ENCODE measurements at places on chromosomes 7 and 10.

DNA sequence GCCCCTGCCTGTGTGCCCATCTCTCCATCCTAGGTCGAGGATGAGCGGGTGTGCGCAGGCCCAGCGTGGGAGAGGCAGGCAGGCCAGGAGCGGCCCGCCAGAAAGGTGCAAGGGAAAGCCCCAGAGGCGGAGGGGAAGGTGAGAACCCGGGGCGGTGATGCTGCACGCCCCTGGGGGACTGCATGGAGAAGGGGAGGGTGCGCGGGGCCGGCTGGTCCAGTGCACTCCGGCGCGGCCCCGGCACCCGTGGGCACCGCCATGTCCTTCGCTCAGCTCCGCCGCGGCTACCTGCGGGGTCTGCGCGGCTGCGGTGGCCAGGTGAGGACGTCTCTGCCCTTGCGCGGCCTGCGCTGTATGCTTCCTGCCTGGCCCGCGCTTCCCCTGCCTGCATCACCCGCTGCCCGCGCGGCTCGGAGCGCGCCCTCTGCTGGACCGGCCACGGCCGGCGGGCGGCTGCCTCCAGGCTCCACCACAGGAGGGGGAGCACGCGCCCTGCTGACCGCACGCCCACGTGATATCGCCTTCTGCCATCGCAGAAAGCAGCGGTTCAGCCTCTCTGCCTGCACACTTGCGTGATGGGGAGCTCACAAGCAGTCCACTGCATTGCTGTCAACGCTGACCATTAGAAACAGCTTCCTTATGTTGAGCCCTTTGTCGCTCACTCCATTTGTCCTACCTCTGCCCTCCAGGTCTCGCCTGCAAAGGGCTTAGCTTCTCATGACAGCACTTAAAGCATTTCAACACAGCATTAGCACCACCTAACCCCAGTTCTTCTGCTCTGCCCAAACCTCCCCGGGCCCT lies 73.9 kb downstream of the CXCL12 start:
- DNase-seq, result no peak

DNA sequence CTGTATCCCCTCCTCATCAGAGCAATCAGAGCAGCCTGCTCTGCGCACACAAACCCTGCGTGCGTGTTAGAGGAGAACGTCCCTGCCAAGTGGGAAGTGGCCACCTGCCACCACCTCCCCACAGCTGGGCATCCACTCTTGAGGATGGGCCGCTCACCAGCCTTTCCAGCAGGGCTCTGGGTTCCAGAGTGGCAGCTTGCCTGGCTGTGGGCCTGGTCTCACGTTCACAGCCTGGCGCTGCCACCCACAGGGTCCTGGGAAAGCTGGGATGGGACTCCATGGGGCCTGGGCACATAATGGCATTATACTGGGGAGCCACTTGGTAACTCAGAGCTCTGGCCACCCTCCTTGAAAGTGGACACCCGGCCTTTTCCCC lies 151.1 kb upstream of the PPP2R2D start:
- no peak for DNase-seq

DNA sequence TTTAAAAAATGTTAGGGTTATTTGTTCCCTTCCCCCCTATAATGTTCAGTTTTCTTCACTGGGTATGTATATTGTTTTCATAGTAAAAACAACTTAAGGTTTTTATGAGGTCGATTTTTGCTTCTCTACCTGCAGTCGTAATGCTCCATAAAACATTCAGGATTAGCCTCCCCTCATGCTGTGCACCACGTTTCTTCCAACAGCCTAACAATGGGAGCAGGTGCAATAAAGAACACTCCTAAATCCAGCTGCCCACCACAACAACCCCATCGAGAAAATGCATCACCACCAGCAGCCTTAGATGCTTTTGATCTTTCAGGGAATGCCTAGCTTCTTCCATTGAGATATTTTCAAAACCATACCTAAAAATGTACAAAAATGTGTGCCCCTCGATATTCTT lies 111.1 kb downstream of the ADAM12 start:
- no peak for DNase-seq

DNA sequence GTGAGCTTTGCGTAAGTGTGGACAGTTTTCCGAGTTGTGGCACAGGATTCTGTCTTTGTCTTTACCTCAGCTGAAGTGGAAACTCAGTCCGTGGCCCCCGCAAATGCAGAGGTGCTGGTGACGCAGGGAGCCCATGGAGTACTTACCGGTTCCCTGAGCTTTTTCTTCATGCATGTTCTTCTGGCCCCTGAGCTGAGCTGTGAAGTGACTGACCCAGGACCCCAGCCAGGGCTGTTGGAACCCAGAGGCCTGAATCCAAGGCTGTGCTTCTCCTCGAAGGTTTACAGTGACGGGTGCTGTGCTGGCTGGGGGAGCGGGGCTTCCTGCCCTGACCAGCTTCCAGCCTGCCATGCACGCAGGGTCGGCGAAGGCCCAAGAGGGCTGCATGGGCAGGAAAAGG lies 223.5 kb downstream of the GLRX3 start:
- no peak for DNase-seq

DNA sequence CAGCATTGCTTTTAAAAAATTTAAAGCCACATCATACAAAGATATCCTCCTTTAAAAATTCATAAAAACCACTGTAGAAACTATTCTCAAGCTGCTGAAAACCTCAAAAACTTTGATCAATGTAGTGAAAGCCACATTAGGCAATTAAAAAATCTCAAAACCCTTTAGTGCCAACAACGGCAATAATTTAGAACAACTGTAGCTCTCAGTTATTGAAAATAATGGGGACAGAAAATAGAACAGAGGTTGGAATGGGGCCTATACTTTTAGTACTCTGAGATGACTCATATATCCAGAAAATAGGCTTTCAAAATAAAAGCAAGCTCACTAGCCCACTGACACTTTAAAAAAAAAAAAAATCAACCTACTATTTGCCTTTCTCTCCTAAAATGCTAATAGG lies 87.5 kb downstream of the GSAP start:
- no peak for DNase-seq

Measured in AG09309 (cell line).